ENCODE measurements at places on chromosomes 4 and X.

- DNase-seq = peak; percentile 82
Observed at GRCh38 chr4:157992038-157992705, 180.7 kb downstream of the GASK1B start.

- no peak for DNase-seq
Observed at GRCh38 chr4:173174594-173175012, 6.0 kb downstream of the GALNT7 start.

- DNase-seq = no peak
Observed at GRCh38 chr4:7394681-7395451, 39.9 kb downstream of the PSAPL1 start.

GRCh38 chr4:145389550-145389949 is 92.1 kb upstream of the SMAD1 start:
- DNase-seq = no peak

DNA sequence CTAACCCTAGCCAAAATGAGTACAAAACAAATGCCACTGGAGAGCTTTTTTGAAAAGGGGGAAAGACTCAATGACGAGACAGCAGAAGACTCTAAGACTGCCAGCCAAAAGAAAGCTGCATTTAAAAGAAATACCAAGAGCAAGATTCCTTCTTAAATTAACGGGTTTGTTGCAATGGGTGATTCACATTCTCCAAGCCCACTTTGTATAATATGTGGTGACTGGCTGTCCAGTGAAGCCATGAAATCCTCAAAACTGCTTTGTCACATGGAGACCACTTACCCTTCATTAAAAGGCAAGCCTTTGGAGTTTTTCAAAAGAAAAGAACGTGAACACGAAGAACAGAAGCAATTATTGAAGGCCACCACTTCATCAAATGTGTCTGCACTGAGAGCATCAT is 68.2 kb downstream of the MRPL1 start:
- DNase-seq = no peak

- no peak for DNase-seq
Observed at GRCh38 chr4:128862608-128863311, 53.3 kb downstream of the JADE1 start.

DNA sequence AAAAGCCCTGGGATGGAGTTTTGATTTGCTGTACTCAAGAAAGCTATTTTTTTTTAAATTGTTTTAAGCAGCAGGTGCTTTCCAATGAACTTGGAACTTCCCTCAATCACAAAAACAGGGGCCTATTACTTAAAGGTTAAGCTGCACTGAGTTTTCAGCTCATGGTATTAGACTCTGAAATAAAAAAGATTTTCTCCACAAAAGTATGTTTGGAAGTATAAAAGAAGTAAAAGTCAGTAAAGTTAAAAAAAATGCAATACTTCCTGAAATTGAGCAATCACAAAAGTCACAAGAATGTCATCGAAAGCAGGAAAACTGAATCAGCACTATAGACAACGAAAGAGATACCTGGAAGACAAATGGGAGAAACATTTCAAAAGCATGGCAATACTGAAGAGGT is 38.9 kb upstream of the PLAC8 start:
- DNase-seq = no peak

DNA sequence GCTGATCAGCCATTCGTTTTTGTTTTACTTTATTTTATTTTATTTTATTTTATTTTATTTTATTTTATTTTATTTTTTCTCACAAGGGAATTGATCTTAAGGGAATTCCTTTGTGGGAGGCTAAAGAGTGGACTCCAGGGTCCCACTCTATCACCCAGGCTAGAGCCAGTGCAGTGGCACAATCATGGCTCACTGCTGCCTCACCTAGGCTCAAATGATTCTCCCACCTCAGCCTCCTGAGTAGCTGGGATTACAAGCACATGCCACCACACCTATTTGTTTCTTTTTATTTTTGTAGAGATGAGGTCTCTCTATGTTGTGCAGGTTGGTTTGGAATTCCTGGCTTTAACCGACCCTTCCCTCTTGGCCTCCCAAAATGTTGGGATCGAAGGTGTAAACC is 17.5 kb upstream of the PABPC4L start:
- DNase-seq = no peak

- DNase-seq = peak; percentile 5
Observed at GRCh38 chrX:139106069-139106468, 394.6 kb upstream of the FGF13 start.

DNA sequence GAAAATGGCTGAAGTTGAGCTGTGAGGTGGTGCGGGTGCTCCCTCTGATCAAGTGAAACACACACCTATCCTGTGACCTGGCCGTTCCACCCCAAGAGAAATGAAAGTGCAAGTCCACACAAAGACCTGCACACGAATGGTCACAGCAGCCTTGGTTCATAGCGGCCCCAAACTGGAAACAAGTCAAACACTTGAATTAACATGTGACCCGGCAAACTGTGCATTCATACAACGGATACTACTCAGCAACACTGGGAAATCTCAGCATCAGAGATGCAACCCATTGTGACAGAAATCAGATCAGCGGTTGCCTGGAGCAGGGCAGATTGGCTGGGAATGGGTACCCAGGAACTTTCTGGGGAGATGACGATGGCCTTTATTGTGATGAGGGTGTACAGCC is 7.6 kb downstream of the G6PD start:
- no peak for DNase-seq

DNA sequence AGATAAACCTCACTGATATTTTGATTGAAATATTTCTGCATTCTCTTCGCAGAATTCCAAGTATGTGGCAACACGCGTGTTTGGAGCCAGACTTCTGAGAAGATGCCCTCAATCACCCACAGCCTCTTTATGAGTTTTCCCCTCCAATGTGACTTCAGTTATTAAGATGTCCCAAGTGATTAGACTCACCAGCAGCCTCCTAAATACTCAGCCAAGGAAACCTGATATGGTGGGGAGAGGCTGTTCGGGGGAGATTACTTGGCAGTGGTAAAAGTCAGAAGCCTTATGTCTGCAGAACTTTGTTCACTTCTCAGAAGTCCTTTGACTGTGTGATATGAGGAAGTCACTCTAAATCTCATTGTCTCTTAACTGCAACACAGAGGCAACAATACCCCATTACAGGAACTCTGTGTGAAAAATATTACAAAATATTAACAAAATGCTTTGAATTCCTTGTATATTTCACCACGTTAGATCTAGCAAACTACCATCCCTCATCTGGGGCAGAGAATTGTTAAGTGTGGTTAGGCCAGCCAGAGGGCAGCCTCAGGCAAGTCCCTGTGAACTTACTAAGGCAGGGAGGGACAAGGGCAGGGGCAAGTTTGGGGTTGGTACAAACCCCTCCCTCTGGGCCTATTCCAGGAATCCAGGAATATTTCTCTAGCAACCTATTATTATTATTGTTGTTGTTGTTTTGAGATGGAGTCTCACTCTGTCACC is 151.4 kb upstream of the USP9X start:
- peak; percentile 71 for DNase-seq

- no peak for DNase-seq
Observed at GRCh38 chr4:41065434-41066006, 148.8 kb downstream of the APBB2 start.

DNA sequence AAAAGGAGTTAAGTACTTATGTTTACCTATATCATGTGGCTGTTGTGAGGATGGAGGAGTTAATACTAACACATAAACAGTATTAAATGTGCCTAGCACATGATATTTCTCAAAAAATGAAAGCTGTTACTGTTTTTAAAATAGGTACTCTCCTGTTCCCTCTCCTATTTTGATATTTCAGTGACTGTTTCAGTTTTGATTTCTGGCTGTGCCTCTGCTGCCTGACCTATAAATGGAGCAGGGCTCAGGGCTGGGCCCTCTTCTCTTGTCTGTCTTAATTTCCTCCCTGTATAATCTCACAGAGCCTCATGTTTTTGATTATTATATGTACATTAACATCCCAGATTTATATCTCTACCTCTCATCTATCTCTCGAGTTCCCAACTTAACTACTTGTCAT is 93.3 kb downstream of the UGT8 start:
- DNase-seq = no peak

- DNase-seq = no peak
Observed at GRCh38 chr4:5785806-5786680, 75.0 kb downstream of the EVC start.

- no peak for DNase-seq
Observed at GRCh38 chr4:76998251-76998901, 48.8 kb downstream of the SEPTIN11 start.

GRCh38 chrX:87299563-87300160 is 217.9 kb upstream of the KLHL4 start:
- DNase-seq = peak; percentile 1

GRCh38 chr4:121107507-121107906 is 35.2 kb upstream of the NDNF start:
- DNase-seq = no peak

DNA sequence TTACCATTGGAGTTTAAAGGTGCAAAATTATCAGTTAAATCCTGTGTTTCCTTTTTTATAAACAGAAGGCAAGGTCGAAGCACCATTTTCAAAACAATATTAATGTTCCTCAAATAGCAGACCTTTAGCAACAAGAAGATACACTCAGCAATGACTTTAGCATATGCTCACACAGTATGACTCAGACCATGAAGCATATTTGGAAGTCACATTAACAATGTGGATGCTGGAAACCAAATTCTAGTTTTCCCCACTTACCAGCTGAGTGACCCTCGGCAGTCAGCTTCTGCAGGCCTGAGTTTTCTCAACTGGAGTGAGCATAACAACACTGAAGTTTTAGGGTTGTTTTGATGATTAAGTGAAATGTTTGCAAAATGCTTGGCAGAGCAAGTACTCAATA is 130.5 kb downstream of the ANK2 start:
- DNase-seq = no peak

DNA sequence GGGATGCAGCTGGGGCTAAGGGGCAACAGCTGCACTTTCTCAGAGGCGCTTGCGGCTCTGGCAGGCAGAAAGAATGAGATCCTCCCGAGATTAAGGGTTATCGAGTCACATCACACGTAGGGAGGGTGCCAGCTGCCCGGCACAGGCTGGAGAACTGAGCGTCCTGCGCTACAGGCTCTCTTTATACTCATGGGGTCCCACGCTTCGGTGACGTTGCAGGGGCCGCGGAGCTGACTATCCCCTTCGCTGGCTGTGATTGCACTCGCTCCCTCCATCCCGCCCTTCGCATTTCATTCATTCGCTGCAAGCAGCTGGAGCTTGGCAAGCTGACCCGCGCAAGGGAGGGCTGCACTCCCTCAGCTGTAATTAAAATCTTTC is at the start of gene TACR3:
Gene TACR3, minus strand, starts transcription at position 156 of the 378 bp plus-strand sequence. CDS start 310 bp downstream, outside the sequence.
- peak; percentile 77 for DNase-seq

- no peak for DNase-seq
Observed at GRCh38 chr4:34372815-34373214, 1871.5 kb downstream of the ARAP2 start.

DNA sequence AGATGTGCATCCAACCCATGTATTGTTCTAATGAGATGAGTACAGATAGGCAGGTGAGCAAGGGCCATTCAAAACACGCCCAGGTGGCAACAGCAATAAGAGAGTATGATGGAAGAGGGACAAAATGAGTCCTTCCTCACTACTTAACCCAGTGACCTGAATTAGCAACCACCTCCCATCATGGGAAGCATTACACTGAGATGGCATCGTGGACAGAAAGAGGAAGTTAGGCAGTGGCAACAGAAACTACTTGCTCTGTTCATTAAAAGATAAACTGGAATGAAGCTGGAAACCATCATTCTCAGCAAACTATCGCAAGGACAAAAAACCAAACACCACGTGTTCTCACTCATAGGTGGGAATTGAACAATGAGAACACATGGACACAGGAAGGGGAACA is 17.2 kb downstream of the RXFP1 start:
- DNase-seq = peak; percentile 14

- DNase-seq = no peak
Observed at GRCh38 chrX:46263494-46263893, 281.7 kb downstream of the ZNF674 start.

DNA sequence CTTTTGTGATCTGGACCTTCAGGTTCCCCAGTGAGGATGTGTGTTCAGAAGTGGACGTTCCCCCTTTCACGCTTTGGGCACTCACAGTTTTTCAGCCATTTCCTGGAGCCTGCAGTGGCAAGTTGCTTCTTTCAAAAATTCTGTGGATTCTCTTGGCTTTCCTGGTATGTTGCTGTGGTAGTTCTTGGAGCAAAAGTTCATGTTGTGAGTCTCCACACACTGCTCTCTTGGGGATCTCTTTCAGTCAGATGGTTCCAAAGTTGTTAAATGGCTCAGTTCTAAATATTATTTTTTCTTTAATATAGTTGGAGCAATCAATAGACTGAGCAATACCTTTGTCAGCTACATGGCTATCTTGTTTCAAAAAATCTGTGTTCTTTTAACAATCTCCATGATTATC is 28.5 kb upstream of the BANK1 start:
- no peak for DNase-seq

GRCh38 chr4:9765091-9765490 is 16.3 kb upstream of the DRD5 start:
- peak; percentile 3 for DNase-seq

DNA sequence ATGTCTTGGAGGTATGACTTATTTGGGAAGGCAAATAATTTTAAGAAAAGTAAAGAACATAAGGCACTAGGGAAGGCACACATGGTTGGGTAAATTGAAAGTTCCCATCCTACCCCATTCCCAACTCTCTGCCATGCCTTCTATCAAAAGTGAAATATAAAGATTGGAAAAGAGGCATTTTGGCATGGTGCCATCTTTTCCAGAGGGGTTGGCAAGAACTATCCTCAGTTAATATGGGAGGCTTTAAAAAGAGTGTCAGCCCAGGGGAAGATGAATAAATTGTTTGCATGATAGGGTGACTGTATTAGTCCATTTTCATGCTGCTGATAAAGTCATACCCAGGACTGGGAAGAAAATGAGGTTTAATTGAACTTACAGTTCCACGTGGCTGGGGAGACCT is 150.8 kb upstream of the BOD1L1 start:
- DNase-seq = no peak

DNA sequence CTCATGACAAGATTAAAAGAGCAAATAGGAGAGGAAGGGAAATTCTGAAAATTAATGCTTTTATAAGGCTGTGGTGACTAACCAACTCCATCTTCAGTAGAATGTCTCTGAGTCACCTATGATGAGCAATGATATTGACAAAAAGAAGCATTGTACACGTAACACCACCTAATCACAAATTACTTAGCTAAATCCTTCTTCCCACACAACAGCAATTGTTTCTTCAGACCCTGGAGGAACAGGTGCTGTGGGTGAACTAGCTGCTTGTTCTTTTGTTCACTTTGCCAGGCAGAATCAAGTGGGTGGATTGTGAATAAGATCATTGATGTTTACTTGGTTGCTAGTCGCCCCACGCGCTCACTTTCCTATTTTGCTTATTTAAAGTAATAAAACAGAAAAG is 315.5 kb downstream of the CAMK2D start:
- no peak for DNase-seq

- no peak for DNase-seq
Observed at GRCh38 chr4:14768449-14768848, 233.8 kb upstream of the CPEB2 start.

- peak; percentile 67 for DNase-seq
Observed at GRCh38 chr4:142549726-142550463, 296.2 kb downstream of the INPP4B start.

DNA sequence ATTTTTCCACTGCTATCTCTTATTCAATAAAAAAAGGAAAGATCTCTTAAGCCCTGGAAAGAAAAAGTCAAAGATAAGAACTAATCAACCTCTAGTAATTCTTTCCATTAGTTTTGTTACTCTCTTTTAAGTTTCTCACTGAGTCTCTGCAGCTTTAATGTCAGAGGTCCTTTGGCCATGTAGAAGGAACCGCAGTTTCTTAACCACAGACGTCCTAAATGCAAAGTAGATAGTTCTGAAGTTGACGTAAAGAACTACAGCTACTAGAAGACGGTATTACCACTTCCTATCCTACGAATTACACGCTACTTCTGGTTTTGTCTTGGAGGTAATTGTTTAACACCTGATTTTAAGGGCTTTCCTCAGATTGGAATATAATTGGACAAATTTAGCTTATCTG is 325.9 kb downstream of the ANKRD50 start:
- no peak for DNase-seq

- DNase-seq = no peak
Observed at GRCh38 chr4:153064571-153064970, 128.4 kb downstream of the FHDC1 start.
